Glutamatergic neuron (in vitro differentiated cells): ENCODE measurements at places on chromosomes 4 and X.

DNA sequence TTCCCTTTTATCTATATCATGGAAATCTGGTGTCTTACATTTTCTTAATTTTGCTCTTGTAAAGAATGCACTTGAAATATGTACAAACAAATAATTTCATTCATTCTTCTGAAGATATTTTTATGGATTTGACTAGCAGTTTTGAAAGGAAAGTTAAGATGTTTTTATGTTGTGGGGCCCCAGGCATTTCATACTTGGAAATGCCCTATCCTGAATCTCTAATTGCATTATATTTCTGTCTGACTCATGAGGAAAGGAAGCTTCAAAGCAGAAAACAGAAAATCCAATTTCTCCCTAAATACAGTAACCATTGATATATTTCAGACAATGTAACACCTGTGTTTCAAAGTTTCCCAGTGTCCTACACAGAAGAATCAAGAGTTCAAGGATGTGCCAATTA lies 73.2 kb upstream of the NPNT start:
- no peak for DNase-seq

DNA sequence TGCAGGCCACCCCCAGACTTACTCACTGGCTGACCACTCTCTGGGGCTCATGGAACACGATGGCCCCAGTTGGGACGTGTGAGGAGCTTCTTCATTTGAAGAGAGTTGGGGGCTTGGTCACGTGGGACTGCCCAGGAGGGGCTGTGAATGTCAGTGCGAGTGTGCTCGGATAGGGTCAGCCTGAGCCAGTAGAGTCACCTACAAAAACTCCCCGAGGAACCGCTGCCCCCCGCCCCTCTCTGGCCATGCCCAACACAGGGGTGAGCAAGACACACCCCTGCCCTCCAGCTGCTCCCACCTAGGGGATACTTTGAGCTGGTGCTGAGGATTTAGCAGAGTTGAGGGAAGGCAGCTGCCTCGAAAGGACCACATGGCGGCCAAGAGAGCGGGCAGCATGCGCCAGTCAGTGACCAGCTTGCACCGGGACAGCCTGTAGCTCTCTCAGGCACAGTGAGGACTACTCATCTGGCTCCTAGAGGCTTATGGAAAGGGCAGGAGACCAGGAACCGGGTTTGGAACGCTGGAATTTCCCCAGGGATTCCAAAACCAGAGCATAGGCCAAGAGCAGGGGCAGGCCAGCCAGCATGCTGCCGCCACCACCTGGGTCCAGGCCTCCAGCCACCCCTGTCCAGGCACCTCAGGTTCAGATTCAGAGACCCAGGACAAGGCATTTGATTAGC lies 8.4 kb downstream of the PNMA6E start:
- DNase-seq, result no peak

DNA sequence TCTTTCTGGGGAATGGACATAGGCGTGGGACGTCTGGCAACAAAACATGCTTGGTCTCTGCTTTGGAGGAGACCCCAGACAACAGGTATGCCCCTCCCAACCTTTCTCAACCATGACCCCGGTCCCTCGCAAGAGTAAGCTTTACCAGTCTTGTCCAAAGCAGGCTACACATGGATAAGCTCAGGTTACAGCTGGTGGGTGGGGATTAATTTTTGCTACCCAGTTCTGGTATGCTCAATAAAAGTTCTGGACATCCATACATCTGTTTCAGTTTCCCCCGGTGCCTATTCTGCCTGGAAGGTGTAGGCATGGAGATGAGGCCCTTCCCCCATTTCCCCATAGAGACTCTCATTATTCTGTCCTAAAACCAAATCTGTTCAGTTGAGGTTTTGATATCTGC lies 54.5 kb upstream of the NOCT start:
- DNase-seq, result no peak

GRCh38 chr4:25358515-25359275 lies 18.4 kb upstream of the ANAPC4 start:
- no peak for DNase-seq

DNA sequence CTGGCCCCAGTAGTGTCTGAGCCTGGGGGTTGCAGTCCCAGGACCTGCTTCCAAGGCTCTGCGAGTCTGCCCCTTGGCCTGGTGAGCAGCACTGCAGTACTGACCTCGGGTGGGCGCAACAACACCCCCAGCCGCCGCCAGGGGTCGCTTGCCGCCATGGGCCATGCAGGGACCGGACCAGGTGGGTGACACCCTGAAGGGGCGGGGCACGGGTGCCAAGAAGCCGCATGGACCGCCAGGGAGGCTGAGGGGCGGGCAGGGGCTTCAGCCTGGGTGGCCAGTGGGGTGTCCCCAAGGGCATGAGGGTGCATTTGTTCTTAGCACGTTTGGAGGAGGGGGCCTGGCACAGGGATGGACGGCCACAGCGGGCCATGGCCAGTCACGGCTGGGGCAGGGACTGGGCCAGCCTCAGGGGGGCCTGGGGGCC lies 25.0 kb downstream of the TACC3 start:
- peak; percentile 98 for DNase-seq
